ENCODE measurements at places on chromosomes 16 and 17.

GRCh38 chr17:28370035-28370743 is at the start of gene VTN:
TSS of gene VTN (minus strand) at chr17:28370307. CDS start at chr17:28370203, 104 bp downstream.
- peak; percentile 83 for DNase-seq

- no peak for DNase-seq
Measured at GRCh38 chr17:64662774-64663367, 764 bp upstream of the SMURF2 start.

- no peak for DNase-seq
Measured at GRCh38 chr17:50174444-50174843, 8.6 kb downstream of the SGCA start.

- no peak for DNase-seq
Measured at GRCh38 chr16:13793841-13794409, 126.0 kb upstream of the ERCC4 start.

GRCh38 chr17:16593356-16594102 is 24.5 kb upstream of the ZNF287 start:
- no peak for DNase-seq

DNA sequence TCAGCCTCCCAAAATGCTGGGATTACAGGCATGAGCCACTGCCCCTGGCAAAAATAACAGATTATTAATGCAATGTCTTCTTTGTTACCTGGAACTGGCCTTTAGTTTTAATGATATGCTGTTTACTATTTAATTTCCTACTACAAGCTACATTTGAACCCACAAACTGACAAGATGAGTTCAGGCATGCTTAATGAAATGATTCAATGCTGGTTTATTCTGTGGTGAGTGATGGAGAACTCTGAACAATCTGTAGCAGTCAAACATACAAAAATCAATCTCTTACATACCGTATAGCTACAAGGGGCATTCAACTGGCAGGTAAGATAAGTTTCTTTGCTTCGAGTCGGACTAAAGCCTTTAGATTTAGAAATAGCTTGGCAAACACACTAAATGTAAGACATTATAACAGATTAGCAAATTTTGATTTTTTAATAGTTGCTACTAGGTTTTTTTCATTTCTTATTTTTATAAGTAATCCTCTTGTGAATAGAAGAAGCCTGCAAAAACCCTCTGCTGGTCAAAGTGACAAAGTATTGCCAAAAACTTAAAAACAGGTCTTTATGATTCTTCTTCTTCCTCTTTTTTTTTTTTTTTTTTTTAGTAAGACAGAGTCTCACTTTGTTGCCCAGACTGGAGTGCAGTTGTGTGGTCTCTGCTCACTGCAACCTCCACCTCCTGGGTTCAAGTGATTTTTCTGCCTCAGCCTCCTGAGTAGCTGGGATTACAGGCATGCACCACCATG is 138.5 kb downstream of the SSH2 start:
- DNase-seq = no peak
